HEK293T (cell line): ENCODE measurements at places on chromosomes 2 and 18.

- DNase-seq, result no peak
Observed at GRCh38 chr2:151241224-151241623, 20.4 kb downstream of the RBM43 start.

GRCh38 chr18:12476955-12477354 lies 69.2 kb downstream of the PRELID3A start:
- no peak for DNase-seq

- DNase-seq, result no peak
Observed at GRCh38 chr2:228474466-228474865, 293.0 kb upstream of the SPHKAP start.

- no peak for DNase-seq
Observed at GRCh38 chr2:42957109-42957860, 164.9 kb upstream of the HAAO start.

- DNase-seq, result no peak
Observed at GRCh38 chr2:62431512-62431911, 74.5 kb downstream of the TMEM17 start.

GRCh38 chr2:62713837-62714236 lies 8.3 kb downstream of the EHBP1 start:
- DNase-seq, result no peak

- DNase-seq, result no peak
Observed at GRCh38 chr2:64987001-64987955, 1.9 kb upstream of the SLC1A4 start.

GRCh38 chr2:40178971-40179370 lies 272.9 kb downstream of the SLC8A1 start:
- DNase-seq, result no peak

DNA sequence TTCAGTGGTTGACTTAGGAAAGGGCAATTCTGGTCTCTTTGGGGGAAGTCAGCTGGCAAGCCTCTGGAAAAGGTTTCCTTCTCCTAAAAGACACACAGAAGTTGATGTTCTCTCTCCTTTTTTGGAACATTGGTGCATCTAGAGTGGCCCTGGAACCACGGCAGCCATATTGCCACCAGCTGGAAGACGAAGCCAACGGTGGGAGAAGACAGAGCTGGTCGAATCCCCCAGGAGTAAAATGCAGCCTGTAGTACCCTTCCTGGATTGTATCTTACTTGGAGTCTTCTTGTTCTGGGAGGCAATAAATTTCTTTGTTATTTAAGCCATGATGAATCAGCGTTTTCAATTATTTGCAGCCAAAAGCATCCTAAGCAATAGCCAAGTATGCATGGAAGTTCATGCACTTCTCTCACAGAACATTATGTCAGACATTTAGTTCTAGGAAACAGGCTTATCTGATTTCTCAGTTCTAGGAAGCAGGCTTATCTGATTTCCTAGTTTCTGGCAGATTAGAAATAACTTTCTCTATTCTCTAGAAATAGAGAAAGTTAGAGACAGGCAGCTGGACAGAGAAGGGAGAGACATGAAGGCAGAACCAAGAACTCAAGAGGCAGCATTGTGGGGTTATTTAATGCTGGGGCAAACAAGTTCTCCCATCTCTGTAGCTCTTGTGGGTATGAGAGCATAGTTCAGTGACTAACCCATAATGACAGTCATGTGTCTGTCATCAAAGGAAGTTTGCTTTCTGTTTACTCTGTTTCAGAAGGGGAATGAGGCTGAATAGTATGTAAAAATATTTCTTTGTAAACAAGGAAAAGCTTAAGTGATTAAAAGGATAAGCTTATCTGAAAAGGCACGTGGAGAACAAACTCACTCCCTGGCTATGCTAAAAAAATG lies 40.5 kb upstream of the NABP1 start:
- no peak for DNase-seq

GRCh38 chr18:72360634-72361033 lies 183.5 kb downstream of the CBLN2 start:
- no peak for DNase-seq

- DNase-seq, result no peak
Observed at GRCh38 chr2:231425811-231426703, 30.5 kb downstream of the B3GNT7 start.

- no peak for DNase-seq
Observed at GRCh38 chr2:9288681-9289338, 82.2 kb downstream of the ASAP2 start.

GRCh38 chr2:126982935-126983334 lies 84.2 kb downstream of the TEX51 start:
- no peak for DNase-seq

DNA sequence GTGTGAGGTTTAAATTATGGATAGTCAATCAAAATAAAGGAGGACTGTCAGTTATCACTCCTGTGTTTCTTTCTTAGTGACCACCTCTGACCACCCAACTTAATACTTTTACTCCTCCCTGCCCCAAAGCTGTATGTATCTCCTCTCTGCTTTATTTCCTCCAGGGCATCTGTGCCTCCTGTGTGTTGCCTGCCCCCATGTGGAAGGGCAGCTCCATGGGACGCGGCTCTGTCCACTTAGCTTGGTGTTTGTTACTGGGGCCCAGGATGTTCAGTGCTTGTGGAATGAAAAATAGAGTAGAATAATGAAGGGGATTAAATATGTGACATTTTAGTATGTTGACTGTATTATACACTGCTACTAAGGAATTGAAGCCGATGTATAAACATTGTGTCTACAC lies 9.8 kb downstream of the ACP1 start:
- DNase-seq, result no peak

DNA sequence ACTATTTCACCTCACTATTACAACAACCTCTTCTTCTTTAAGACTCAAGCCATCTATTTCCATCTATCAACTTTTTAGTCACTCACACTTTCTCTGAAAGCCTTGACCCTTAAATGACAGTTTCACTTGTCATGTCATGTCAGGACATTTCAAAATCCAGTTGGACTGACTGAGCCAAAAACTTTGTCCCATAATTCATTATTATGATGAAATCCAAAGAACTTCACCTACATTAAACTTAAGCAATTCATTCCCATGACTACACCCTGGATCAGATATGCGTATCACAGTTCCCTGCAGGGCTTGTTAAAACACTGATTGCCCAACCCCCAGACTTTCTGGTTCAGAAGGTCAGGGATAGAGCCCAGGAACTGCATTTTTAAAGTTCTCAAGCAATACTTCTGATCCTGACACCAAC lies 26.5 kb downstream of the LDAH start:
- no peak for DNase-seq

DNA sequence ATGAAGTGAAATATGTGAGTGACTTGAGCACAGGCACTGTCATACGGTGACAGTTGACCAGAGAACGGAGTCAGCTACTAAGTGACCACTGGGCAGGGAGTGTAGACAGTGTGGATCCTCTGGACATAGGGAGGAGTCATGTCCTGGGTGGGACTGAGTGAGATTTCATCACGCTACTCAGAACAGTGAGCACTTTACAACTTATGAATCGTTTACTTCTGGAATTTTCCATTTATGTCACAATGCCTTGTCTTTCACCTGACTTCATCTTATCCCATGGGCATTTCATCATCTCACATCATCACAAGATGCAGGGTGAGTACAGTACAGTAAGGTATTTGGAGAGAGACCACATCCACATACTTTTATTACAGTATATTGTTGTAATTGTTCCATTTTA lies 29.0 kb downstream of the PTPRM start:
- DNase-seq, result no peak

DNA sequence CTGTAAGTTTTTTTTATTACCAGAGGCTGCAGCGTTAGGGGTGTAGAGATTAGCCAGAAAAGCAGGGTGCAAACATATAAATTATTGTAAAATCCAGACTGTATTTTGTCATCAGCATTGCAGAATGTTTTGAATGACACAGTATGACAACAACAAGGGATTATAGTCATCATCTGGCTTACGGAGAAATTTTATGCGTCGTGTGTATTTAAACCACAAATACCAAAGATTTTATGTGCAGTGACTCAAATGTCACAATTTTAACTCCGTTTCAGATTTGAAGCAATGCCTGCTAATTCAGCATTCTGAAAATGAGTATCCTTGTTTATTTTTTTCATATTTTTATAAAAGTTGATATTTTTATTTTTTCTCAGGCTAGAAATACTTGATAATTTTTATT lies 19.4 kb upstream of the TMX3 start:
- no peak for DNase-seq

GRCh38 chr18:77750006-77750405 lies 500.4 kb downstream of the GALR1 start:
- DNase-seq, result no peak

DNA sequence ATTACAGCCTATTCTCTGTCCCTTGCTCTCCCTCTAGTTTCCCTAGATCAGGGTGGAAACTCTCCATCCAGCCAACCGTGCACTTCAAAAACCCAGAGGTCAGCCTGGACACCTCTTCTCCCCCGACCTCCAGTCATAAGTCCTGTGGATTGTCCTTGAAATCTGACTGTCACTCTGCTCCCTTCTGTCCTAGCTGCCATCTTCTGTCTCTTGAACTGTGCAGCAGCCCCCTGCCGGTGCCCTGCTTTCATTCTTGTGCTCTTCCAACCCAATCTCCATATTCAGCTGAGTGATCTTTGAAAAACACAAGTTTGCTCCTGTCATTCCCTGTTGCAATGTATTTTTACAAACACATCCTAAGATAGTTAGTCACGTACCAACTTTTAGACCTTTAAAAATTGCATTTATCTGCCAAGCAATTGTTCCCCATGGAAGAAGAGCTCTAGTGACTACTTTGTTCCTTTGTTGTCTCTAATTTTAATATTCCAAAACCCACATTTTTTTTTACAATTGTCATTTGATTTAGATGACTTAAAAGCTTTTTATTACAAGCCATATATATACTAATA lies 254.3 kb downstream of the CAMKMT start:
- no peak for DNase-seq

- DNase-seq, result no peak
Observed at GRCh38 chr18:70158992-70159717, 46.3 kb downstream of the RTTN start.

- DNase-seq, result no peak
Observed at GRCh38 chr18:25599443-25599842, 247.5 kb upstream of the ZNF521 start.

- no peak for DNase-seq
Observed at GRCh38 chr2:112187046-112187715, 49.0 kb downstream of the FBLN7 start.

DNA sequence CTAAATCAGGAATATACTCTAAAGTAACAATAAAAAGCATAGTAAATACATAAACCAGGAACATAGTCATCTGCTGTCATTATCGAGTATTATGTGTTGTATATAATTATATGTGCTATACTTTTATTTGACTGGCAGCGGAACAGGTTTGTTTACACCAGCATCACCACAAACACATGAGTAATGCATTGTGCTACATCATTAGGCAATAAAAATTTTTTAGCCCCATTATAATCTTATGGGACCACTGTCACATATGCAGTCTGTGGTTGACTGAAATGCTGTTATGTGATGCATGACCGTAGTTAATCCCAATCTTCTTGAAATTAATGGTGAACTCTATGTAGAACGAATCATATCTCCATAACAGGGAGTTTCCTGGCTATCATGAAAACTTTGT lies 136.7 kb upstream of the ZFP36L2 start:
- no peak for DNase-seq

DNA sequence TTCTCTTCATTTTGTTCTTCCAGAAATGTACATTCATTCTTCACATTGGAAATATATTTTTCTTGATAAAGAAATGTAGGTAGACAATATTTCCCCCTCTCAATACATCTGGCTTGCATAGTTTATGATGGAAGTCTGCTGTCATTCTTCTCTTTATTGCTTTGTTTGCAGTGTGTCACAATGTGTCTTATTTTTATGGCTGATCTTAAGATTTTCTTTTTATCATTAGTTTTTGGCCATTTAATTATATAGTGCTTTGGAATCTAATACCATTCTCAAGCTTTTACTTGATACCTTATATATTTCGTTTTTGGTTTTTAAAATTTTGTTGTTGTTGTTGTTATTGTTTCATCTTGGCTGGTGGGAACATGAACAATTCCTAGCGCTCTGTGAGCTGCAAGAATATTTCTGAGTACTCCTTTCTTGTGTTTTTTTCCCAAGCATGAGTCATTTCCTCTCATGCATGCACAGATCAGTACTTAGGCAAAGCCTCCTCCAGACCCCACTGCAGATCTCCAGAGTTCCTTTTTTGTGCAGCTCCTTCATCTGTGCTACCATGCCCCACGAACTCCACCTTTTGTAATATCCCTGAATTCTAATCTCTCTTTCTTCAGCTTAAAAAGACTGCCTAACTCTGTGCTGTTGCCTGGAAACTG lies 13.7 kb upstream of the MMADHC start:
- DNase-seq, result no peak

DNA sequence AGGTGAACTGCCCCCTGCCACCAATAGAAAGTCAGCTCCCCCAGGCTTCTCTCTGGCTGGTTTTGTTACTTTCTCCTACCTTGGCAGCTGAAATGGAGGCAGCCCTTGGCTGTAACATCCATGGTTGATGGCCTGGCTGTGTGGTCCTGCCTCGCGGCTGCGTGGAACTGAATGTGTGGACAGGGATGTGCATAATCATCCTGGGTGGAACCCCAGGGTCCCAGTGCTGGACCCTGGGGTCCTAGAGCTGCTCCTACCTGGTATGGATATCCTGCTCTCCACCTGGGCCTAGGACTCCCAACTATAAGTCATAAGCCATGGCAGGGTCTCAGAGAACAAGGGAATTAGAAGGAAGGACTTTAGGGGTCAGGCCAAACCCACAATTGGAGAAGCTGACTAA lies 93.5 kb downstream of the CAPN13 start:
- DNase-seq, result no peak

DNA sequence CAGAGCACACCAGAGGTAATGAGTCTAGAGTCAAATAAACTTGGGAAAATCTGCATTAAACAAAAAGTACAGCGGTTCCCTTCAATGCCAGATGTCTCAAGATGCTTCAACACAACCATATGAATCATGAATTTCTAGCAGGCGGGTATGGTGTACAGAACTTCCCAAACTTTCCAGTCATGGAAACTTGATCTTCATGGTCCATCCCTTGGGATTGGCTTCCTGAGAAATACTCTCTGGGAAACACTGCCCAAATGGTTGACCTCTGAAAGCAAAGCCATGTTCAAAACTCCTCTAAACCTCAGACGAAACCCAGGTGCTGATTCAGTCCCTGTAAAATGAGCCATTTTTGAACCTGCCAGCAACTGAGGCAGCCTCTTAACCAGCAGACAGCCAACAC lies 16.4 kb upstream of the TMEM247 start:
- no peak for DNase-seq

DNA sequence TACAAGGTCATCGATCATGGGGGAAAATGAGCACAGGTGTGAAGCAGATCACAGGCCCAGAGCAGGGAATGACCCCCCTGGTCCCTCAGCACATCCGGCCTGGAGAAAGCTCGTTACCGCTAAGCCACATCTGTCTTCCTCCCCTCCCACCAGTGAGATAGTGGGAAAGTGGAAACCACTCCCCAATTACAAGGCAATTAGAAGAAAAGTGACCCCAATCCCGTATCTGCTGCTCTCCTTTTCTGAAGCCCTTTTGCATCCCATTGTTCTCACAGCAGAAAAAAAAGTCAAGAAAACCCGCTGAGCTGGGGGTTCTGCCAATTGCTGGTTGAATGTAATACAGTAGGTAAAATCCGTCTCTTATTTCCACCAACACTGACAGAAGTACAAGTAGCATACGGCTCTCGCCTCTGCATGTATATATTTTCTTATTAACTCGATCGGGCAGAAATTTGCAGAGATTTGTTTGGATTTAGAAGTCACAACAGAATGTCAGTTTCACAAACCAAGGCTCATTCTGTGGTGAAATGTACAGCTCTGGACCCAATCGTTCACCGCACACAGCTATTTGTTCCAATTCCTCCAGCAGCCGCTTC lies 287.0 kb downstream of the TCF4 start:
- no peak for DNase-seq
